ENCODE measurements at places on chromosomes 11 and 22. TPM values are rescaled to one million over a fixed set of nuclear protein-coding genes. Genes with fewer than 3 reads are reported as not detected.

The OR8G5 gene
- not detected for total RNA-seq

The APOA4 gene
- total RNA-seq, result not detected

The ADM gene
- 882 TPM for total RNA-seq

The ISX gene
- total RNA-seq, result not detected

The ART1 gene
- total RNA-seq, result not detected

The TEAD1 gene
- 145 TPM for total RNA-seq

The OR52N4 gene
- total RNA-seq, result not detected

The ZNF280B gene
- 1.6 TPM for total RNA-seq

The OR56A3 gene
- total RNA-seq, result not detected

The CNTN5 gene
- not detected for total RNA-seq

The SLC6A5 gene
- total RNA-seq, result not detected

The DDX25 gene
- total RNA-seq, result not detected

The GGTLC2 gene
- not detected for total RNA-seq

The SYT9 gene
- not detected for total RNA-seq

The TST gene
- 17.5 TPM for total RNA-seq

The PIK3C2A gene
- total RNA-seq, result 55.8 TPM

The PRG2 gene
- 0.11 TPM for total RNA-seq

The TNRC6B gene
- 41.3 TPM for total RNA-seq

The MMP12 gene
- total RNA-seq, result 0.26 TPM

The FGF3 gene
- total RNA-seq, result not detected

The TRPM5 gene
- total RNA-seq, result not detected

The ATXN10 gene
- total RNA-seq, result 150 TPM

The CD3E gene
- total RNA-seq, result not detected

The CD6 gene
- not detected for total RNA-seq

The ABCC8 gene
- 0.26 TPM for total RNA-seq

The TRIM6 gene
- 9.4 TPM for total RNA-seq

The FLRT1 gene
- 0.11 TPM for total RNA-seq

The BEST1 gene
- 3.8 TPM for total RNA-seq

The DPAGT1 gene
- total RNA-seq, result 20.5 TPM

The OVCH2 gene
- not detected for total RNA-seq

The LRRC4C gene
- total RNA-seq, result 0.13 TPM

The APOBEC3C gene
- total RNA-seq, result 18.6 TPM

The TRIM66 gene
- total RNA-seq, result 13.1 TPM

The VWCE gene
- total RNA-seq, result 1.3 TPM

The SYNGR1 gene
- total RNA-seq, result 4.8 TPM

The OR56A1 gene
- total RNA-seq, result not detected

The TMEM121B gene
- 0.13 TPM for total RNA-seq

The SAA4 gene
- not detected for total RNA-seq

The OR2AG2 gene
- total RNA-seq, result 0.39 TPM

The IFITM10 gene
- total RNA-seq, result 5.5 TPM

The SLC22A8 gene
- total RNA-seq, result not detected

The CCDC134 gene
- 8.8 TPM for total RNA-seq

The NXPE1 gene
- total RNA-seq, result 0.11 TPM

The PATE2 gene
- 0.13 TPM for total RNA-seq

The SLC5A4 gene
- total RNA-seq, result not detected

The MRGPRX4 gene
- not detected for total RNA-seq

The MS4A7 gene
- not detected for total RNA-seq

The TRIM68 gene
- 12.3 TPM for total RNA-seq

The CREBZF gene
- total RNA-seq, result 41.4 TPM

The CRYBB2 gene
- total RNA-seq, result not detected

The POLDIP3 gene
- 29.1 TPM for total RNA-seq

The ANO3 gene
- total RNA-seq, result not detected

The UQCR10 gene
- 39.9 TPM for total RNA-seq

The NAALAD2 gene
- total RNA-seq, result 0.22 TPM

The RAB36 gene
- total RNA-seq, result 7.5 TPM

The GRAP2 gene
- total RNA-seq, result not detected

The OR51B2 gene
- not detected for total RNA-seq

The RIMBP3B gene
- total RNA-seq, result 0.22 TPM
